NCI-H1436 treated with DMSO at 0.1 percent for 48 hours (cell line): ENCODE measurements at places on chromosomes 4 and X.

DNA sequence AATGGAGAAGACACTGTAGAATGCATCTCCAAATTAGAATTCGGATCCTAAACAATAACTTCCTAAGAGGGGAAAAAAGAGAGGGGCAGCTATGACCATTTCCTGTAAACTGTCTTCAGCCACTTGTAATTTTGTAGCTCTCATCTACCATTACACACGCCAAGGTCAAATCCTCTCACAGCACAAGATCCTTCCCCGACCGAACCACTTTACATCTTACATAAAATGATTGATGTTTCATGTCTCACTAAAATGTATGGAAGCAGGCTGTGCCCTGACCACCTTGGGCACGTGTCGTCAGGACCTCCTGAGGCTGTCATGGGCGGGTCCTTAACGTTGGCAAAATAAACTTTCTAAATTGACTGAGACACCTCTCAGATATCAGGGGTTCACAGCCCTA, 24.1 kb upstream of the PBDC1 start:
- DNase-seq: no peak

- DNase-seq: no peak
Observed at GRCh38 chr4:169438057-169438480, 167.3 kb upstream of the SH3RF1 start.

GRCh38 chrX:65009459-65009858, 33.2 kb upstream of the ZC4H2 start:
- no peak for DNase-seq

- DNase-seq: no peak
Observed at GRCh38 chr4:139684351-139684750, 18.7 kb downstream of the MGST2 start.

DNA sequence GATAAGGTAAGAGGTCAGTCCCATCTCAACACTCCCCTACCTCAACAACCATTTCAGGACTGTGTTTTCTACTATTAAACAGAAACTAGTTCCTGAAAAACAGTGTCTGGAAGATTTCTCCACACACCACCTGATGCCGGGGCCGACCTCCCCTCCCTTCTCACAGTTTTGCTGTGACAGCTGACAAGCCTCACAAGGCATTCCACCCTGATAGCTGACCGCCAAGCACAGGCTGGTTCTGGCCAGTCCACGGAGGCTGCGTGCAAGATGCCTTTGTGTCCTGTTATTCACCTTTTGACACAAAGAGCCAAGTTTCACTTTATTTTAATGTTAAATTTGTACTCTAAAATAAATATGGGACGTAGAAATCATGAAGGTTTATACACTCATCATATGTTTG, 758.6 kb downstream of the PDHA2 start:
- DNase-seq: no peak

DNA sequence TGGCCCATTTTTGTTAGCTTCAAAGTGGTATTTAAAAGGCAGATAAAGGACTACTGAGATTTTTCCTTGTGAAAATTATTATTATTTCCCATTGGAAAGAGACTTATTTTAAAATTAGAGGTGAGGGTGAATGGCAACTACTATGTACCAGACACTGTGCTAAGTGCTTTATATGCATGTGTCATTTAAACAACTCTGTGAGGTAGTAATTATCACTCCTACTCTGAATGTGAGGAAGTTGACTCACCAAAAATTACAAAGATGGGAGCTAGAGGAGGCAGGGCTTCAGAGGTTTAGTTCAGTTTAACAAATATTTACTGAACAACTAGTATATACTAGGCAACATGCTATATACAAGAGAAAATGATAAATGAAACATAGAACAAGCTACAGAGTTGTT, 78.2 kb downstream of the MSL3 start:
- DNase-seq: no peak

DNA sequence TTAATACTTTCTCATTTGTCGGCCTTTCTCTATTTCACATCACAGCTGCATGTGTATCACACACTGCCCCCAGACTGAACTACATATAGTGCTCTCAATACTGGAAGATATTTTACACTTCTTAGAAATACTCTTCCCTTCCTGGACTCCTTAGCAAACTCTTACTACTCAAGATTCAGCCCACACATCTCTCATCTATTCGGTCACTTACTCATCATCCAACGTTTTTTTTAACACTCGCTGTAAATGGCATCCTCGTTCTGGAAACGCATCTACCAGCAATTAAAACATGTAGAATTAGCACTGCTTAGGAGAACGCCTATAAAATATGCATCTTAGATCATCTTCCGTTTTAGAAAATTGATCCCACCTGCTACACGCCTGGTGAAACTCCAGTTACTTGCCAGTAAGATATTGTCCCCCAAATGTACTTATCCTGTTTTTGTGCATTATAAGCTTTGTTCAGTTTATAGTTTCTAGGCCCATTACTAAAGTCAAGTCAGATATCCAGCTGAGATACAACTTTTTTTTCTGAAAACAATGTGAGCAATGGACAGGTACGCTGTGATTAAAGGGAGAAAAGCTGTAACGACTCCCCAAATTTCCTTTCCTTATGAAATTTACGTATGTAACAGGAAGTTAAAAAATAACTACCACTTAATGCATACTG, 1.0 kb downstream of the LRP2BP start:
- no peak for DNase-seq

DNA sequence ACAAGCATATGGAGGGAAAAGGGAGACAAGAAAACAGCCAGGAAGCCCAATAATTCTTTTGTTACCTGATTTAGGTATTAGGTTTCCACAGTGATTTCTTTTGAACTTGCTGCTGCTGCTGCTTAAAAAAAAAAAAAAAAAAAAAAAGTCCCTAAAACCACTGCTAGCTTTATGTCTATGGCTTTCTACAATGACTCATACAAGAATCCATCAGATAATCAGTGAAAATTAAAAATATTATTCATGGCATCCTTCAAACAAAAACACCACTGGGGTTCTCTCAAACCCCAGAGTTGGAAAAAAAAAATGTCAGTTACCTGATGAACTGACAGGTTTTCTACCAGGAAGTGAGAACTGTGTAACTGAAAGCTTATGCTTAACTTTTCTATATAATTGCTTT, 14.3 kb downstream of the EPHA5 start:
- no peak for DNase-seq

DNA sequence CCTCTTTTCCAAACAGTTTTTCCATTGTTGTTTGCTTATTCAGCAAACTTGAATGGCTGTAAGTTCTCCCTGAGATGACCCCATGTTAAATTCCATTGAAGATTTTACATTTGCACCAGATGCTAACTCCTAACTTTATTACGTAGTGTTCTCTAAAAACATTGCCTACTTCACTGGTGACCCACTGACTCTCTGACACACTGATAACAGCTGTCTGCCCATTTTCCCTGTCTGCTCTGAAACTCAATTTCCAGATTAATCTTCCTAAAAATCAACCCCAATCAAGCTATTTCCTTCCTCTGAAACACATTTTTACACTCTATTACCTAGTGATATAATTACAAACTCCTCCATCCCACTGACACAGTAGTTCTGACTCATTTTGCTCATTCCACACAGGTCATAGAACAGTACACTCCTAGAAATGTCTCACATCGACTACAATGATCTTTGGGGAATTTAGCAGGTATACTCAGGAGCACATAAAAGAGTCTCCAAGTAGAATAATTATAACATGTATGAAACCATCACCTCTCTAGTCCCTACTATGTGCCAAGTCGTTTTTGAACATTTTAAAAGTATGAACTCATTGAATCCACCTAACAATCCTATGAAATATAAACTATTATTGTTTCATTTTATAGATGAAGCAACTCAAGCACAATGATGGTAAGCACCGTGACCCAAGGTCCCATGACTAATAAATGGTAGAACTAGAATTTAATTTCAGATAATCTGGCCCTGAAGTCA, 210.9 kb downstream of the SLIT2 start:
- no peak for DNase-seq

- DNase-seq: no peak
Observed at GRCh38 chr4:25131926-25132325, 28.3 kb downstream of the SEPSECS start.

- no peak for DNase-seq
Observed at GRCh38 chr4:180054291-180054690, 2188.9 kb upstream of the TENM3 start.
